Colonic mucosa (tissue), 4 donors: ENCODE measurements at places on chromosomes 6 and 20. TPM values are rescaled to one million over a fixed set of nuclear protein-coding genes. Genes with fewer than 3 reads are reported as not detected.

The SLC22A16 gene
- total RNA-seq: 1.1 TPM

The FAM83B gene
- total RNA-seq: 36.6 TPM

The HRH3 gene
- not detected for total RNA-seq

The DNAH8 gene
- total RNA-seq: not detected

The ZNF292 gene
- 56.4 TPM for total RNA-seq

The ZBTB46 gene
- total RNA-seq: 2.1 TPM

The ENPP4 gene
- total RNA-seq: 14.2 TPM

The HDGFL1 gene
- not detected for total RNA-seq

The SPEF1 gene
- total RNA-seq: not detected

The CLPSL2 gene
- not detected for total RNA-seq

DNA sequence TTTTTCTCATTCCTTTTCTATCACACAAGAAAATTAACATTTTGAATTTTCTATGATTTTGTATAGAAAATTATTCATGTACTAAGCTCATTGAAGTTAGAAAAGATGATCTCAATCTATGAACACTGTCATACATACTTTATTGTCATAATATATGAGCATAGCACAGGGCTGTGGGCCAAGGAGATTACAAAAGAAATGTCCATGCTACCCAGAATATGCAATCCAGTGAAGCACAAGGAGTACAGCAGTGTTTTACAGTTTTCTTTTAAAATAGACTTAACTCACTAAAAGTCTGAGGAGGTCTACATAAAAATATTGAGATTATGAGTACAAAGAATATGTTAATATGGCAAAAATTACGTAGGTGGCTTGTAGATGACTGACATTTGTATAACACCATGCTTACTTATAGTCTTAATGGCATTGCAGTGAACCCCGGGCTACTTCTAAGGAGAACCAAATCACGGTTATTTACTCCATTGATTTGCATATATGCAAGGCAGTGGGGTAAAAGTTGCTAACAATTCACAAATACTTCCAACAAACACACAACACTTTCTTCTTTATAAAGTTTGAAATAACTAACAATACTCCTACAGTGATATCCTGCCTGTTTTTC is 257.1 kb downstream of the BCKDHB start:
- H3K4me1 ChIP-seq: no peaks in the 10 kb centered on the region
- DNase-seq: no peak
- H3K4me3 ChIP-seq: no peak overlapping the region
- no peak overlapping the region for H3K27ac ChIP-seq

- H3K4me1 ChIP-seq: no peaks in the 10 kb centered on the region
- H3K36me3 ChIP-seq: no peaks in the 10 kb centered on the region
- no peak for DNase-seq
- H3K27me3 ChIP-seq: no peaks in the 10 kb centered on the region
- H3K27ac ChIP-seq: no peak overlapping the region
These were observed 59.3 kb downstream of the DLL1 start for GRCh38 chr6:170231293-170232185.

- no peaks in the 10 kb centered on the region for H3K27me3 ChIP-seq
- DNase-seq: no peak
- H3K4me1 ChIP-seq: no peaks in the 10 kb centered on the region
- H3K27ac ChIP-seq: no peak overlapping the region
- H3K4me3 ChIP-seq: no peak overlapping the region
These were observed 105.3 kb downstream of the HIVEP2 start for GRCh38 chr6:142839686-142840040.

DNA sequence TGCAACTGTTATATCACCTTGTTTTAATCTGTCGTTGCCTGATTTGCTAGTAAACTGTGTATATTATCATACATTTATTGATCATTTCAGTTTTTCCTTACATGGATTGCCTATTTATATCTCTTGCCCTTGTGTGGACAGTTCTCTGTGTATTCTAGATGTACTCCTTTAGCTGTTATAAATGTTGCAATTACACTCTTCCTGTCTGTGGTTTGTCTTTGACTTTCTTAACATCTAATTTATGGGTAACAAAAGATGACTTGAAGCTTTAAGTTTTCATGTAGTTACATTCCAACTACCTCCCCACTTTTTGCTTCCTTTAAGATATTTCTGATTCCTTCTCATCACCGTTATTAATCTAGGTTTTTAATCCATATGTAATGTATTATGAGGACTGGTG is 22.6 kb downstream of the PLCB1 start:
- H3K4me3 ChIP-seq: no peak overlapping the region
- H3K27me3 ChIP-seq: no peaks in the 10 kb centered on the region
- H3K27ac ChIP-seq: no peak overlapping the region
- no peak for DNase-seq
- no peaks in the 10 kb centered on the region for H3K36me3 ChIP-seq

DNA sequence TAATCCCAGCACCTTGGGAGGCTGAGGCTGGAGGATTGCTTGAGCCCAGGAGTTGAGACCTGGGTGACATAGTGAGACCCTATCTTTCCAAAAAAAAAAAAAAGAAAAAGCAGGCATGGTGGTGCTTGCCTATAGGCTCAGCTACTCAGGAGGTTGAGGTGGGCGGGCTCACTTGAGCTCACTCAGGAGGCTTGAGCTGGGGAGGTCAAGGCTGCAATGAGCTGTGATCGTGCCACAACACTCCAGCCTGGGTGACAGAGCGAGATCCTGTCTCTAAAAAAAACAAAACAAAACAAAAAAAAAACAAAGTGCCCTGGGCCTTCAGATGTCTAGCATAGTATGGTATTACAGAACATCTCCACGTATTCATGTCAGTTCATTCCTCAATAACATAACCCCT is 42.9 kb downstream of the ZFAND3 start:
- DNase-seq: no peak
- no peaks in the 10 kb centered on the region for H3K27me3 ChIP-seq
- H3K27ac ChIP-seq: no peak overlapping the region
- no peaks in the 10 kb centered on the region for H3K36me3 ChIP-seq
- no peak overlapping the region for H3K4me3 ChIP-seq

DNA sequence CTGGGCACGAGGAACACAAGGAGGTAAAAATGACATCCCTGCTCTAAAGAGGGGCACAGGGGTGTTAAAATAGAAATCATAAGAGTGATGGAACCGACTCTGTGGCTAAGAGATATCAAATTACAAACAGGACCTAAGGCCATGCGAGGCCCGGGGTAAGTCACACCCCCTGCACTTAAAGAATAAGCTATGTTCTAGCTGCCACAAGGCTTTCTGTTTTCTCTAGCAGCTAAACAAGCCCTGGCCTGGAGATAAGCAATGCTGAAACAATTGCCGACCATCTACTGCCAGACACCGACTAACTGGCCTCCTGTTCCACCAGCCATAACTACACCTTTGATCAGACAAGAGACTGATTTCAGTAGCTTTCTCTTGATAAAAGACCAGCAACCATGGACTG is 32.4 kb downstream of the MDGA1 start:
- H3K27me3 ChIP-seq: no peaks in the 10 kb centered on the region
- no peak for DNase-seq
- no peak overlapping the region for H3K27ac ChIP-seq
- no peaks in the 10 kb centered on the region for H3K36me3 ChIP-seq
- no peak overlapping the region for H3K4me3 ChIP-seq
- no peaks in the 10 kb centered on the region for H3K4me1 ChIP-seq

DNA sequence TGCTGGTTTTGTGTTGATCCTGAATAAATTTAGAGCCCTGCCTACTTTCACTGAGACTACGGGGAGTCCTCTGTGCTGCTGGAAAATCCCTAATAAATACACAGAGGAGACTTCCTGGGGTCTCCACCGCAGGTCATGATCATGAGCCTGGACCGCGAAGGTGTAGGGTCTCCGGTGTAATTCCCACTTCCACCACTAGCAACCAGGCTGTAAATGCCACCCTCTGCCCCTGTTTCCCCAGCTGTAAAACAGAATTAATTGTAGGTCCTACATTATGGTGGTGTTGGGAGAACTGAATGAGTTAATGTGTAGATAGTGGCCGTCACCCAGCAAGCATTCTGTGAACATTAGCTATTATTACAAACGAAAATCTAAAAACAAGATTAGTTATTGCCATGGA is 191.6 kb upstream of the THBS2 start:
- no peak for DNase-seq
- H3K27ac ChIP-seq: no peak overlapping the region
- no peak overlapping the region for H3K4me3 ChIP-seq
- H3K4me1 ChIP-seq: peaks cover 5% of the 10 kb centered on the region
- H3K27me3 ChIP-seq: no peaks in the 10 kb centered on the region

DNA sequence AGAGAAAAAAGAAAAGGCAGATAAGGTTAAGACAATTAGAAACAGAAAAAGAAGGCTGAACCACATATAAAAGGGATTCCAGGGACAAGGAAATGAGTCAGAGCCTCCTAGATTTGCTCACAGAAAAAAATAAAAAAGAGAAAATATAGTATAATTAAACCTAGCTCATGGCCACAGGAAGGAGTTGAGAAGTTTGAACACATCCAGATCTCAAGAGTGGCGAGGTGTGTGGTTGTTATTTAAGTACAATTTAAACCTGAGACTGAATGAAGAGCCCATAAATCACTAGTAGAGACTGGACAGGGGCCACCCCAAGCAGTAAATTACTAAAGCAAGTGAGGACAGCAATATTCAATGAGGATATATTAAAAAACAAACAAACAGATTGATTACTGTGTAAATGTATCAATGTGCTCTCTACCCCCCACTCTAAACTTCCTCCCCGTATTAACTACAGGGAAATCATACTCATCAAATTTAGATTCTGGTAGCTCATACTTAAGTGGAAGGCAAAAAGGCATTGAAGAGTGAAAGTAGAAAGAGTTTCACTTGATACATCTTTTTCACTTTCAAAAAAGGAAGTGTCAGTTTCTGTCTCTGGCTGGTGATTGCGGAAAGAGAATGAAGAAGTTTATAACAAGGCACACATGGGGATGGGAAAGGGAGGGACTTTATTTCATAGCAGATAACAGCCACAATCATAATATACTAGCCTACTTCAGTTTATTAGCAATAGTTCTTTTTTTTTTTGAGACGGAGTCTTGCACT is 49.3 kb upstream of the SCAF8 start:
- no peaks in the 10 kb centered on the region for H3K4me1 ChIP-seq
- no peaks in the 10 kb centered on the region for H3K36me3 ChIP-seq
- H3K27me3 ChIP-seq: no peaks in the 10 kb centered on the region
- DNase-seq: peak; percentile 16
- H3K27ac ChIP-seq: peak overlapping the region; percentile 58

DNA sequence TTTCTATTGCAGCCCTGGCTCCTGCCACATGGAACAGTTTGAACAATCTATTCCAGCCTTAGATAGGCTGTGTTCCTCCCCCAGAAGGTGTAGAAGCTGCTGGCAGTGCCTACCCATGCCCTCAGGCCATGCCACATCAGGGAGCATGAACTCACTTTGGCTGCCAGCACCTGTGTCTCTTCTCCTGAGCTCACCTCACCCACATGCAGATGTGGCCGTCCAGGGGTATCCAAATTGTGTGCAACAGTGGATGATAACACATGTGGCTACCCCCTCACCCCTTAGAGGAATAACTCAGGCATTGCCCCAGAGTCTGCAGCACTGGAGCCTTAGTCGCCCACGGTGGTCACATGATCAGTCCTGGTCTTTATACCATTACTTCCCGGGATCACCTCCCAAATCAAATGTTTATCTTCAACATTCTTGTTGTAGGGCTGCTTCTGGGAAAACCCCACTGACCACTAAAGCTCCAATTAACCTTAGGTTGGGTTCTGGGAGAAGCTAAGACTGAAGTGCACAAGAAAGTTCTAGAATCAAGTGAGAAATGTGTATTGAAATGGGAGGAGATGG is 110.4 kb downstream of the BANF2 start:
- peaks cover 5% of the 10 kb centered on the region for H3K4me1 ChIP-seq
- no peak overlapping the region for H3K4me3 ChIP-seq
- H3K27me3 ChIP-seq: no peaks in the 10 kb centered on the region
- no peak overlapping the region for H3K27ac ChIP-seq
- no peak for DNase-seq

- H3K27me3 ChIP-seq: no peaks in the 10 kb centered on the region
- H3K27ac ChIP-seq: no peak overlapping the region
- no peaks in the 10 kb centered on the region for H3K4me1 ChIP-seq
- no peaks in the 10 kb centered on the region for H3K36me3 ChIP-seq
- no peak overlapping the region for H3K4me3 ChIP-seq
These were observed 117.6 kb downstream of the TFAP2B start for GRCh38 chr6:50936277-50936681.

- no peak overlapping the region for H3K27ac ChIP-seq
- no peaks in the 10 kb centered on the region for H3K27me3 ChIP-seq
- DNase-seq: no peak
- no peak overlapping the region for H3K4me3 ChIP-seq
- no peaks in the 10 kb centered on the region for H3K4me1 ChIP-seq
These were observed 31.7 kb upstream of the MYB start for GRCh38 chr6:135149376-135149775.

DNA sequence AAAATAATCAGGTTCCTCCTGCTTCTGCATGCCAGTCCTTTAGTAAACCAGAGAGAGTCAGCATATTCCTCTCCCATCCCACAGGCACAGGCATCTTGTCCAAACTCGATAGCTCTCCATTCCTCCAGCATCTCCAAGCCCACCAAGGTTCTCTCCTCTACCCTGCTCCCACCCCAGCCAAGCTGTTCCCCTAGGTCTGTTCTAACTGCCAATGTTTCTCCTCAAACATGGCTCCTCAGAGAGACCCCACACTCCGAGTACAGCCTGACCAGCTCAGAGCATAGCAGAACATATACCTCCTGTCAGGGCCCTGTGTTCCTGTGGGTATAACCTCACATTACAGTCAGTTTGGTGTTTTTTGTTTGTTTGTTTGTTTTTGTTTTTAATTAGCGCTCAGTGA is 177.8 kb downstream of the VEGFA start:
- no peaks in the 10 kb centered on the region for H3K27me3 ChIP-seq
- H3K4me1 ChIP-seq: no peaks in the 10 kb centered on the region
- no peak for DNase-seq
- H3K27ac ChIP-seq: no peak overlapping the region
- no peak overlapping the region for H3K4me3 ChIP-seq
- H3K36me3 ChIP-seq: no peaks in the 10 kb centered on the region

GRCh38 chr6:134519465-134519864 is 201.6 kb upstream of the SGK1 start:
- no peak for DNase-seq
- H3K36me3 ChIP-seq: no peaks in the 10 kb centered on the region
- H3K27me3 ChIP-seq: no peaks in the 10 kb centered on the region
- no peaks in the 10 kb centered on the region for H3K4me1 ChIP-seq

GRCh38 chr6:85382541-85382940 is 67.3 kb upstream of the NT5E start:
- no peaks in the 10 kb centered on the region for H3K27me3 ChIP-seq
- H3K4me1 ChIP-seq: no peaks in the 10 kb centered on the region
- H3K36me3 ChIP-seq: no peaks in the 10 kb centered on the region
- DNase-seq: no peak
- H3K27ac ChIP-seq: no peak overlapping the region
- no peak overlapping the region for H3K4me3 ChIP-seq

GRCh38 chr6:5142915-5143314 is 57.8 kb downstream of the PPP1R3G start:
- no peaks in the 10 kb centered on the region for H3K27me3 ChIP-seq
- no peak overlapping the region for H3K27ac ChIP-seq
- no peaks in the 10 kb centered on the region for H3K4me1 ChIP-seq
- no peak for DNase-seq

GRCh38 chr6:117558818-117559217 is 43.5 kb downstream of the GOPC start:
- no peak overlapping the region for H3K4me3 ChIP-seq
- no peaks in the 10 kb centered on the region for H3K27me3 ChIP-seq
- no peaks in the 10 kb centered on the region for H3K4me1 ChIP-seq
- DNase-seq: no peak
- H3K36me3 ChIP-seq: no peaks in the 10 kb centered on the region
- no peak overlapping the region for H3K27ac ChIP-seq

- H3K27ac ChIP-seq: no peak overlapping the region
- no peak overlapping the region for H3K4me3 ChIP-seq
- H3K27me3 ChIP-seq: no peaks in the 10 kb centered on the region
- H3K36me3 ChIP-seq: no peaks in the 10 kb centered on the region
- DNase-seq: no peak
These were observed 33.1 kb upstream of the MLN start for GRCh38 chr6:33836806-33837469.
